ENCODE measurements at places on chromosomes 2 and 18.
A peak's percentile ranks its signal among the peaks of the same experiment; 100 is the strongest.

DNA sequence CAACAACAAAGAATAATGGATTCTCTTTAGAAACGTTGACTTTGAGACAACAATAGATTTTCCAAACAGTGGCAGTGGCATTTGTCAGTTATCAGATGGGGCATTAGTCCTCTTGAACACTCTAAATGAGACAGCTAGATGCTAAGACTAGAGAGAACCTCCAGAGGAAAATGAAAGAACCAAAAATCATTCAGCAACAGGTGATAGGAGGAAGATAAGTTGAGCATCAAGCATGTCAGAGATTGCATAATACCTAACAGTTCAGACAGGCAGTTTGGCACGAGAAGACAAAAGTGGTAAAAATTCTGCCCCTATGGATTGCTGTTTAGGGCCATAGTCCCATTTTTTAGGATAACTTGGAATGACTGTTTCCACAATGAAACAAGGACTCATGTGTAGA, 67.9 kb upstream of the NOL4 start:
- no peak for DNase-seq

- no peak for DNase-seq
Observed at GRCh38 chr2:101725515-101726192, 28.1 kb downstream of the MAP4K4 start.

DNA sequence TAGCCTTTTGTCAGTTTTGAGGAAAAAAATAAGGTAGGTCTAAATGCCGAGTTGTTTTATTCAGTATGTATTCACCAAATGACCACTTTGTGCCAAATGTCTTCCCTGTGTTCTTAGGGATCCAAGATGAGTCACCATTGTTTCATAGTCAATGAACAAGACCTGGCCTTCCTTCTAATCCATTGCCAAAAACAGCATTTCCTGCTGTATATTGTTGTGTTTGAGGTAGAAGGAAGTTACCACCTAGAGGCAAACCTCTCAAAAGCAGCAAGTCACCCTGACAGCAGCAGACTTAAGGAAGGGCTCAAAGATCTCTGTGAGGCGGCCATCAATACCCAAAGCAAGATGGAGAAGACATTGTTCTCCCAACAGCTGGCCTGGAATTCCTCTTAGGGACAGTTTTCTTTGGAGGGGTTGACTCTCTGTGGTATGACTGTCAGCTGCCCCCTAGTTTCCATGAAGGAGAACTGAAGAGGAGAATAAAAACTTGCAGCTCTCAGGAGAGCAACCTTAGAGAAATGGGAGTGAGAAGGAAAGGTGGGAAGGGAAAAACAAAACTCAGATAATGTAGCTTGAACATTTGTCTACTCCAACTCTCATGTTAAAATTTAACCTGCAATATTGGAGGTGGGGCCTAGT, 328.3 kb downstream of the LRATD1 start:
- no peak for DNase-seq

GRCh38 chr18:78992041-78993011, 12.7 kb downstream of the SALL3 start:
- DNase-seq, result no peak

- no peak for DNase-seq
Observed at GRCh38 chr2:150030436-150031190, 443.0 kb upstream of the MMADHC start.

- DNase-seq, result no peak
Observed at GRCh38 chr2:227818675-227819397, 5.2 kb downstream of the CCL20 start.

DNA sequence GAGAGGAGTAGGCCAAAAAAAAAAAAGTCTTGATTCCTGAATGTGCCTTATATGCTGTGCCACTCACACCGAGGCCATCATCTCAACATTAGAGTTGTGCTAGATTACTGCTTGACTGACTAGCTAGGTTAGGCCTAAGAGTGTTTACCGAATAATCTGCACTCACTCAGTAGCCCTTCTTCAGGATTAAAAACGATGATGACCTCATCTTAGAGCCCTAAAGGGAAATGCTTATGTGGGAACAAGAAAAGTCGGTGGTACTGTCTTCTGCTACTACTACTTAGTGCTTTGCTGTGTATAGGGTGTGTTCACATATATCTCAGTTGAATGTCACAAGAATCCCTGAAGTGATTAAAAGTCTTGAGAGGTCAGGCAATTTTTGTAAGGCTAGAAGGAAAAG, 54.3 kb downstream of the THOC1 start:
- DNase-seq, result no peak

- no peak for DNase-seq
Observed at GRCh38 chr2:175536059-175536458, 354.5 kb upstream of the ATP5MC3 start.

DNA sequence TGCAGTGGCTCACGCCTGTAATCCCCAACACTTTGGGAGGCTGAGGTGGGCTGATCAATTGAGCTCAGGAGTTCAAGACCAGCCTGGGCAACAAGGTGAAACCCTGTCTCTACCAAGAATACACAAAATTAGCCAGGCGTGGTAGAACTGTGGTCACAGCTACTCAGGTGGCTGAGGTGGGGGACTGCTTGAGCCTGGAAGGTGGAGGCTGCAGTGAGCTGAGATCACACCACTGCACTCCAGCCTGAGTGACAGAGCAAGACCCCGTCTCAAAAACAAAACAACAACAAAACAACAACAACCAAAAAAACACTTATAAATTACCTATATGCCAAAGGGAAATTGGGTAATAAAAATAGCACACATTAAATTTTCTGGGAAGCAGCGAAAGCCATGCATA, 141.6 kb downstream of the HDAC4 start:
- DNase-seq, result no peak

DNA sequence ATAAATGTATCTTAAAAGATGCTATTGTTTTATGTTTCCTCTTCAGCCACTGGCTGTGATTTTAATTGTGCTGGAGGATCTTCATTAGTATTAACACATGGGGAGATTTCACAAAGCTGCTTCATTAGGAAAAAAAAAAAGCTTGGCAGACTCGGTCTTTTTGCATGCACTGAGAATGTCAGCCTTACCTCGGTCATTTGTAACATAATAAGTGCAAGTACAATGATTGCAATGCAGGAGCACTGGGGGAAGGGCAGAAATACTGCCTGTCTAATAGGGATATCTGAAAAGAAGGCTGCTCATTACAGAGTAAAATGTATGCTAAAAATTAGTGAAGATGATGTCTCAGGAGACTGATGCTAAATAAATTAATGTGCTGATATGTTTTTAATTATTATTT, 1.3 kb upstream of the BAZ2B start:
- DNase-seq, result no peak

DNA sequence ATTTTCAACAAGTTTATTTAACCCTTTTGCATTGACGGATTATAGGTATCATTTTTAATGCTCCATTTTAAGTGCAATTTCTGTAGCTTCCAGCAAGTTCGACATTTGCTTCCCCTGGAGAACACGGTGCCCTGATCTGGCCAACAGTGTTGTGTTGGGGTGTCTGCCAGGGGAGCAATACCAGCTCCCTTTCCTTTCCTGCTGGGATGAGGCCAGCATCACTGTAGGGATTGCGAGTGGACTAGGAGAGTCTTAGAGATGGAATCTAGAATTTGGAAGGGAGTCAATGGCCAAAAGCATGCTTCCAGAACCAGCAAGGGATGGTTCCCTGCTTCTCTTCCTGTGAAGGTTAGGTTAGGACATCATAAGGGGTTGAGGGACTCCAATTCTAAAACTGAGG, 135.2 kb downstream of the RTN4 start:
- no peak for DNase-seq

DNA sequence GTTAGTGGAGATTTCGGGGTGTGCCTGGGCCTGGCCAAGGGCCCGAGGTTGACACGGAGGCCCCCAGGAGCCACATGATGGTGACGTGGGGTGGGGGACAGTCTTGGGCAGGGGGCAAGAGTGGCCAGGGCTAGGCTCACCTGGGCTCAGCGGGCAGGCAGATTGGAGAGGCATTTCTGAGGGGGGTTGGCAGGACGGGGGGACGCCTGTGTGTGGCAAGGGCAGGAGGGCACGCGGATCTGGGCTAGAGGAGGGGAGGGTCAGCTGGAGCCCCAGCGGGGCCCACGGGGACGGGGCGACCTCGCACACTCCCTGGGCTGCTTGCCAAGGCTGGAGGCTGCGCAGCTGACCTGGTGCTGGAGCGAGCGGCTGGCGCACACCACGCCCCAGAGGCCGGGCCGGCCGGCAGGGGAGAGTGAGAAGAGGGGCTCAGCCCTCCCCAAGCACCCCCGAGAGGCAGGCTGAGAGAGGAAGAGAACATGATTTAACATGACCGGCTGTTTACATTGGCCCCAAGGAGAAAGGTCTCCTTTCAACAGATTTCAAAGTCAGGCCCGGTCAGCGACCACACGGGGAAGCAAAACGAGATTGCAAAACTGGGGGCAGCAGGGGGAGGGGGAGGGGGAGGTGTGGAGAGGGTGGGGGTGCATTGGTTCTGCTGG, 38.0 kb upstream of the SNED1 start:
- DNase-seq, result no peak

DNA sequence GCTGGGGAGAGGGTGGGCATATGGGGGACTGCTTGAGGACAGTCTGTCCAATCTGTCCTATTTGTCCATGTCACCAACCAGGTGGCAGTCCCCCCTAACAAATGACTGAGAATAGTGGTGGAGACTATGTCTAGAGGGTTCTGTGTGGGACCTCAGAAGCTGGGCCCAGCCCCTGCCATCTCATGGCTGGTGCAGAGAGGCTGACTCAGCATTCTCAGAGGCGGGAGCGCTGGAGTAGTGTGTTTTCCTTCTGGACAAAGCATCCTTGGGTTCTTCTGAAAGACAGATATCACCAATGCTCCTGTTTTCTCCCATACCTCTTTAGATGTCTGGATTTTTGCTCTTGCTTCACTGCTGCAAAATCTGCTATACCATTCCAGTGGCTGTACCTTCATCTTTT, 44.1 kb upstream of the SP140L start:
- no peak for DNase-seq

- DNase-seq, result no peak
Observed at GRCh38 chr18:50099725-50100407, 95.1 kb downstream of the MYO5B start.

DNA sequence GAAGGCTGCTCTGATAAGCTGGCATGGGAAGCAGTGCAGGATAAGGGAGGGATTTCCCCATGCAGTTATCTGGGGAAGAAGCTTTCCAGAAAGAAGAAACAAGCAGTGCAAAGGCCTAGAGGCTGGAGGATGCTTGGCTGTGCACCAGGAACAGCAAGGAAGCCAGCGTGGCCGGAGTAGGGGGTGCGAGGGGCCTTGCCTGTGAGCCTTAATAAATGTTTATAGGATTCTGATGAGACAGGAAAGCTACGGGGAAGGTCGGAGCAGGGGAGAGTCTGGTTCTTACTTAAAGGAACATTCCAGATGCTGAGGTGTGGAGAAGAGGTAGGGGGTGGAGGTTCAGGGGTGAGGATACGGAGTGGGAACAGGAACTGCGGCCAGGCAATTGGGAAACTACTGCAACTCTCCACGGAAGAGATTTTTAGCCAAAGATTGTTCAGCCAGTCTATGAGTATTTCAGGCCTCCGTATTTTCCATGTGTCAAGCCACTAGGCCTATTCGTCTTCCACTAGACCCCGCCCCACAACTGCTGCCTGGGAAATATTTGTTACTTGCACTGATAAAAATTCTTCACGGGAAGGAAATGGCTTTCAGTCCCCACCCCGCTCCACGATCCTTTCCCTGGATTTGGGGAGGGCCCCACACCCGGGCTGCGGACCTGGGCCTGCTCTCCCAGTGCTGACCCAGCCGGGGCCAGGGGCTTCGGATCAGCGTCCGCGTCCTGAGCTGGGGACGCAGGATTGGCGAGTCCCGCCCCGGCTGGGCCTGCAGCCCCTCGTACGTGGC, 516 bp downstream of the EIF2AK2 start:
- DNase-seq, result peak; percentile 4

DNA sequence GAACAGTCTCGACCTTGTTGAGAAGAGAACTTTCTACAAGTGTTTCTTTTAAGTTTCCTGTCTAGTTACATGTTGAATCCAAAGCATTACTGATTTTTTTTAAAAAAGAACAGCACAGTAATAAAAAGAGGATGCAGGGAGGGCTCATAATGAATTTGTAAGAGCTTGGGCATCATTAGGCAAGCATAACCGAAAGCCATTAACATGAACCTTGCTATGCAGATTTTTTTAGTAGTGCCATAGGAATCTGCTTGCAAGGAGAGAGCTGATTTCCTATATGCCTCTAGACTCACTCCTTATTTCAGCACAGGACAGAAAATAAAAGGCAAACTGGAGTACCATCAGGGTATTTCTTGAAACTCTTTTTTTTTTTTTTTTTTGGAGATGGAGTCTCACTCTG, 5.2 kb downstream of the LRRC30 start:
- DNase-seq, result no peak

- DNase-seq, result no peak
Observed at GRCh38 chr18:59612381-59612780, 84.8 kb downstream of the CCBE1 start.

DNA sequence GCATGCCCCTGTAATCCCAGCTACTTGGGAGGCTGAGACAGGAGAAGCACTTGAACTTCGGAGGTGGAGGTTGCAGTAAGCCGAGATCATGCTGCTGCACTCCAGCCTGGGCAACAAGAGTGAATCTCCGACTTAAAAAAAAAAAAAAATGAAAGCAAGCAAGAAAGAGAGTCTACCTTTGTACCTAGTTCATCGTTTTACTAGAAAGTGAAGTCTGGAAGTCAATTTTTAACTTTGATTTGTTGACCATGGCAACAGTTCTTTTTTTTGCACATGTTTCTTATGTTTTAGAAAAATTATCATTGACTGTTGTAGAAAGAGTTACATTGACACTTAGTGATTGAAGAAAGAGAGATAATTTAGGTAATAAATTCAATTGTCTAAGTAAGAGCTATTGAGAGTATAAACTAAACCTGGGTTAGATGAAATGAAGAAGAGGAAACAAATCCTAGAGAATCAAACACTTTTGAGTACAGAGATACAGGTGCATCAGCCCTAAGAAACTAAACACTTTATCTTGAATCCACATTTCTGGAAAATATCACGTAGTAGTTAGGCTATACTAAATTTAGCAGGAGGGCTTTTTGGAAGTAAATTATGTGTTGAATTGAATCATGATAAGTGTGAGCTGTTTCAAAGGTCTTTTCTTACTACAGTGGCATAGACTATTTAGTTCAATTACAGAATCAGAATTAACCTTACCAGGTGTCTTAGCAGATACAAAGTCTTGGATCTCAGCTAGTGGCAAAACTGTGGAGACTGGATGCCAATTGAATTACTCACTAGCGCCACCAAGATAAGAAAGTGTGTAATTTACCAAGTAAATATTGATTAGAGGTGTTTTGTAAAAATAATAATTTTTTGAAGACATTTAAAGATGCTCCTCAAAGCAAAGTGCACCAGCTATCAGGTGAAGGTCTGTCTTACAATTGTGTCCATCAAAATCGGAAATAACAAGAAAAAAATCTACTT, 303.4 kb upstream of the NRXN1 start:
- DNase-seq, result no peak

- DNase-seq, result no peak
Observed at GRCh38 chr2:189265696-189266320, 86.2 kb upstream of the COL5A2 start.

- no peak for DNase-seq
Observed at GRCh38 chr2:12061286-12062052, 315.0 kb downstream of the LPIN1 start.

GRCh38 chr2:26934335-26934724, 36.1 kb upstream of the MAPRE3 start:
- no peak for DNase-seq

Data from stimulated activated CD4-positive, alpha-beta T cell treated with anti-CD3 and anti-CD28 coated beads, Interleukin-1b, Interleukin-23, amount 100 ng/mL, for 1 hour (primary cell).